ENCODE measurements at places on chromosomes 13 and 19. TPM values are rescaled to one million over a fixed set of nuclear protein-coding genes. Genes with fewer than 3 reads are reported as not detected.

The ALG11 gene
- 15.8 TPM for total RNA-seq

The NLRP9 gene
- not detected for total RNA-seq

The PSPN gene
- 0.60 TPM for total RNA-seq

The DAND5 gene
- total RNA-seq, result not detected

The SIGLEC9 gene
- not detected for total RNA-seq

The SHFL gene
- 23.0 TPM for total RNA-seq

The YJU2 gene
- 16.4 TPM for total RNA-seq

The TNFSF9 gene
- 0.09 TPM for total RNA-seq

The ERICH6B gene
- total RNA-seq, result not detected

The PCID2 gene
- total RNA-seq, result 63.7 TPM

The TGFB1 gene
- total RNA-seq, result 9.8 TPM

The COL5A3 gene
- total RNA-seq, result 1.7 TPM

The GMIP gene
- 4.9 TPM for total RNA-seq

The CPB2 gene
- not detected for total RNA-seq

The TDRD12 gene
- 0.32 TPM for total RNA-seq

The KANK3 gene
- total RNA-seq, result 0.16 TPM

The FLT3 gene
- total RNA-seq, result not detected

The NRTN gene
- under 0.01 TPM for total RNA-seq

The LSR gene
- 0.47 TPM for total RNA-seq

The ZFR2 gene
- not detected for total RNA-seq

The RNF17 gene
- not detected for total RNA-seq

The GTF2F2 gene
- 25.4 TPM for total RNA-seq

The RFXAP gene
- total RNA-seq, result 1.3 TPM

The SPINT2 gene
- total RNA-seq, result 1.4 TPM

The HSD11B1L gene
- total RNA-seq, result 10.5 TPM

The PROZ gene
- total RNA-seq, result not detected

The FGF22 gene
- 0.16 TPM for total RNA-seq

The TBXA2R gene
- total RNA-seq, result 1.1 TPM

The UBAC2 gene
- total RNA-seq, result 16.4 TPM

The TEX26 gene
- not detected for total RNA-seq

The CYP4F12 gene
- not detected for total RNA-seq

The GJB6 gene
- not detected for total RNA-seq

The LPAR2 gene
- total RNA-seq, result 1.9 TPM

The CKM gene
- not detected for total RNA-seq

The FLT1 gene
- total RNA-seq, result 0.16 TPM

The LGALS14 gene
- not detected for total RNA-seq

The C5AR2 gene
- 0.16 TPM for total RNA-seq

The THSD1 gene
- 3.9 TPM for total RNA-seq

All from bronchial smooth muscle cell (primary cell).